ENCODE measurements at places on chromosomes 11 and 22. TPM values are rescaled to one million over a fixed set of nuclear protein-coding genes. Genes with fewer than 3 reads are reported as not detected.

DNA sequence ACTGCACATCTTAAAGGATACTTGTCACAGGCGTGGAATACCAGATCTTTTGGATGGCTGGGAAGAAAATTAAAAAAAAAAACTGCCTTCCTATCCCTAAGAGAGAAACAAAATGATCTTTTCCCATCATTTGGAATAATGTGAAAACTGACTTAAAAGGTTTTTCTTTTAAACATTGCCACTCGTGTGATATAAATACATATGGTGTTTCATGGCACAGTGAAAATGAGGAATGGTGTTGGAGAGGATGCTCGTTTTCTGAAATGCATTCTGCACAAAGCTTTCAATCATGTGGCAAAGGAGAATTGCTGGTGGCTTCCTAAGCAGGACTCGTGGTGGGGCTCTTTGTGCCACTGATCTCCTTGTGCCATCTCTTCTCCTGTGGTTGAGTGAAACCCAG, 74.9 kb upstream of the LRRC4C start:
- H3K4me1 ChIP-seq: no peaks in the 10 kb centered on the region
- no peak for DNase-seq
- H3K27ac ChIP-seq: no peak overlapping the region
- H3K36me3 ChIP-seq: no peaks in the 10 kb centered on the region
- no peak overlapping the region for H3K4me3 ChIP-seq

The TIMP3 gene
- total RNA-seq: 9.1 TPM

The APOBEC3A gene
- not detected for total RNA-seq

GRCh38 chr11:61975638-61976419, 8.4 kb upstream of the FTH1 start:
- no peaks in the 10 kb centered on the region for H3K27me3 ChIP-seq
- peaks cover 66% of the 10 kb centered on the region for H3K4me1 ChIP-seq
- peak overlapping the region; percentile 79 for H3K27ac ChIP-seq
- peaks cover 32% of the 10 kb centered on the region for H3K36me3 ChIP-seq
- H3K4me3 ChIP-seq: no peak overlapping the region

- H3K36me3 ChIP-seq: no peaks in the 10 kb centered on the region
- no peaks in the 10 kb centered on the region for H3K4me1 ChIP-seq
- H3K4me3 ChIP-seq: no peak overlapping the region
- H3K27me3 ChIP-seq: no peaks in the 10 kb centered on the region
- DNase-seq: no peak
- H3K27ac ChIP-seq: no peak overlapping the region
Measured at GRCh38 chr11:134656861-134657540, 245.0 kb upstream of the B3GAT1 start.

The OR2AT4 gene
- total RNA-seq: not detected

- no peaks in the 10 kb centered on the region for H3K4me1 ChIP-seq
- no peak for DNase-seq
- no peak overlapping the region for H3K4me3 ChIP-seq
- no peaks in the 10 kb centered on the region for H3K36me3 ChIP-seq
- H3K27ac ChIP-seq: no peak overlapping the region
- no peaks in the 10 kb centered on the region for H3K27me3 ChIP-seq
Measured at GRCh38 chr22:40799008-40799407, 20.1 kb downstream of the SLC25A17 start.

The BEST1 gene
- 1.1 TPM for total RNA-seq

- H3K27ac ChIP-seq: no peak overlapping the region
- no peaks in the 10 kb centered on the region for H3K4me1 ChIP-seq
- H3K36me3 ChIP-seq: peaks cover 17% of the 10 kb centered on the region
- H3K27me3 ChIP-seq: peaks cover 21% of the 10 kb centered on the region
- DNase-seq: no peak
Measured at GRCh38 chr11:64018310-64018709, 17.4 kb upstream of the FLRT1 start.

The GSTT2B gene
- 3.6 TPM for total RNA-seq

The LRRC74B gene
- not detected for total RNA-seq

The MIAT gene
- total RNA-seq: 0.64 TPM

The PRDX5 gene
- total RNA-seq: 165 TPM

DNA sequence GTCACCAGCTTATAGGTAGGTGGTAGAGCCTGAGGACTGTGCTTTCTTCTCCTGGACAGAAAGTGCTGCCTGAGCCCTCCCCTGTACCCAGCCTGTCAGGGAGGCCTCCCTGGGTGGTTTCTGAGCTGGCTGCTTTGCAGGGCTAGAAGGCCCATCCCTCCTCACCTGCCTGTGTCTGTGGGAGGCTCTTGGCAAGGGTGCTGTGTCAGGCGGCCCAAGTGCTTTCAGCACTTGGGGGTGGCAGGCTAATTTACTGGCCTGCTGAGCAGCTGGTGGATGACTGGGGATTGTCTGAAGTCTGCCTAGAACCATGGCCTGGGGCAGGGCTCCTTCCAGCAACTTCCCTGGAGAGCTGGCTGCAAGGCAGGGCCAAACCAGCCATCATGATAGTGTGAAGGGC, 139.0 kb upstream of the NAV2 start:
- no peaks in the 10 kb centered on the region for H3K36me3 ChIP-seq
- no peak for DNase-seq
- no peak overlapping the region for H3K4me3 ChIP-seq

The OR56A1 gene
- total RNA-seq: not detected

DNA sequence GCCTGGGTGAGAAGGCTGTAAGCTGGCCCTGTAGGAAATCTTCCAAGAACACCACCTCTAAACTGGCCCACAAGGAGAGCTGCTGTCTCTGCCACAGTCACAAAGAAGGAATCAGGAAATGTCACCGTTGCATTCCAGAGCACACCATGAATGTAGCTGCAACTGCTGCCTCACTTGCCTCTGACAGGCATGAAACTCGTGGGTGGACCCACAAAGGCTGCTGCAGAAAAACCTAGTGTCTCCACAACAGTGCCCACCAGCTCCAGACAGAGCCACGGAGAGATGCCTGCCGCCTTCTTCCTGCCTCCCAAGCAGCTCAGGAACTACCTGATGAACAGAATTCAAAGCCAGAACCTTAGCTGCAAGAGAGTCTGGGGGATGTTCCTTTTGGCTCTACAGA, 10.5 kb downstream of the DNAJB13 start:
- no peak overlapping the region for H3K4me3 ChIP-seq
- DNase-seq: no peak
- H3K36me3 ChIP-seq: peaks cover 7% of the 10 kb centered on the region
- H3K4me1 ChIP-seq: peaks cover 13% of the 10 kb centered on the region

DNA sequence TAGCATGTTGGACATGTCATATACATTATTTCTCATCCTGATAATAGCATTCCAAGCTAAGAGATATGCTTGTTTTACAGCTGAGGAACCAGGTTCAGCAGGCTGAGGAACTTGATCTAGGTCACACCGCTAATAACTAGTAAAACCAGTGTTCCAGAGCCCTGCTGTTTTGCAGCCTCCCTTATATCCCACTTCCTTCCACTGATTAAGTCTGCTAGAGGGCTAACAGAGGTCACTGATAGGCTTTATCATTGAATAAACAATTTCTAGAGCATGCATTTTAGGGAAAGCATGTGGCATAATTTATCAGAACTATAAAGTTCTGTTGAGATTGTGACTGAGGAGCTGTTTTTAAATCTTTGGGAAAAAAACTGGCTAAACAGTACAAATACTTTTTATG, 54.0 kb downstream of the UVRAG start:
- no peaks in the 10 kb centered on the region for H3K36me3 ChIP-seq
- H3K27me3 ChIP-seq: no peaks in the 10 kb centered on the region
- no peak for DNase-seq
- H3K4me3 ChIP-seq: no peak overlapping the region
- peaks cover 21% of the 10 kb centered on the region for H3K4me1 ChIP-seq

GRCh38 chr11:133951327-133952198, 5.2 kb downstream of the IGSF9B start:
- peaks cover 17% of the 10 kb centered on the region for H3K4me1 ChIP-seq
- H3K36me3 ChIP-seq: peaks cover 4% of the 10 kb centered on the region

The SERPING1 gene
- total RNA-seq: 61.8 TPM

DNA sequence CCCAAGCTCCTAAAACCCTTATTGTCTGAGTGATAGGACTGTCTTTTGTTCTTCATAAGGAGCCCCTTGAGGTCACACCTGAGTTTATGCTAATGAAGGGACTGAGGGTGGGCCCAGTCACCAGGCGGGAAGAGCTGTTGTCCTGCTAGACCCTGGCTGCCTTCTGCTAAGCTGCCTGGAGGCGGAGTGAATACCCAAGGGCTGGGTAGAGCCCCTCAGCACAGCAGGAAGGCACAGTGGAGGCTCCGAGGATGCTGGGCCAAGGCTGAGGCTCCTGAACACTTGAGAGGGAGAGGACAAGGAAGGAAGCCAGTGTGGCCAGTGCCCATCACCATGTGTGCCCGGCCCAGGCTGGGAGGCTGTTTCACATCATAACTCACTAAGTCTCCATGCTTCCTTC, 4.8 kb upstream of the PHF21B start:
- no peak overlapping the region for H3K4me3 ChIP-seq
- H3K4me1 ChIP-seq: peaks cover 9% of the 10 kb centered on the region
- no peak for DNase-seq
- H3K36me3 ChIP-seq: peaks cover 6% of the 10 kb centered on the region
- H3K27ac ChIP-seq: no peak overlapping the region
- peaks cover 96% of the 10 kb centered on the region for H3K27me3 ChIP-seq

DNA sequence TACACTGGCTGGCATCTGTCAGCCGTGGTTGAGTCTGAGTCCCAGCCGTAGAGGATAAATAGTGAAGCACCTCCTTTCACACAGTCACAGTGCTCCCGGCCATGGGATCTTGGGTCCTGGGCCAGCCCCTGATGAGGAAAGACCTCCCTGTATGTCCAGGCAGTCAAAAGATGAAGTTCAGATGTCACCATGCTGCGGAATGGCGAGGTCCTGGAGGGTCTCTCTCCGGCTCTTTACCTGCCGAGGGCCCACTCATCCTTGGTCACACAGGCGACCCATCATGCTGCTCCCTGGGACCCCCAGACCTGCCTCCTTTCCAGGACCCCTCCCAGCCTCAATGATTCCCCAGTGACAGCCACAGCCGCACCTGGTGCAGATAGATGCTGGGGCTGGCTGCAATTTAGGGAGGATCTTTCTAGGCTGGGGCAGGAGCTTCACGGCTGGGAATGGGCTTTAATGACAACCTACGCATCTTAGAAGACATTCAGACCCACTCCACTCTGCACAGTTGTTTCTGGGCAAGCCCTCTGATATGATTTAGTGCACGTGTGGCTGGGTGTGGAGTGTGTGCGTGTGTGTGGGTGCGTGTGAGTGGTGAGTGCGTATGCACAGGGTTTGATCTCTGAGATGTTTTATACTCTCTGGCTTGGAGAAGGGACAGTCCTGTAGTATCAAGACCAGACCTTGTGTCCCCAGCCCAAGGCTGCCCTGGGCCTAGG, 79.7 kb downstream of the FBLN1 start:
- no peak overlapping the region for H3K4me3 ChIP-seq
- no peak overlapping the region for H3K27ac ChIP-seq
- H3K27me3 ChIP-seq: no peaks in the 10 kb centered on the region
- peaks cover 28% of the 10 kb centered on the region for H3K4me1 ChIP-seq
- no peaks in the 10 kb centered on the region for H3K36me3 ChIP-seq

DNA sequence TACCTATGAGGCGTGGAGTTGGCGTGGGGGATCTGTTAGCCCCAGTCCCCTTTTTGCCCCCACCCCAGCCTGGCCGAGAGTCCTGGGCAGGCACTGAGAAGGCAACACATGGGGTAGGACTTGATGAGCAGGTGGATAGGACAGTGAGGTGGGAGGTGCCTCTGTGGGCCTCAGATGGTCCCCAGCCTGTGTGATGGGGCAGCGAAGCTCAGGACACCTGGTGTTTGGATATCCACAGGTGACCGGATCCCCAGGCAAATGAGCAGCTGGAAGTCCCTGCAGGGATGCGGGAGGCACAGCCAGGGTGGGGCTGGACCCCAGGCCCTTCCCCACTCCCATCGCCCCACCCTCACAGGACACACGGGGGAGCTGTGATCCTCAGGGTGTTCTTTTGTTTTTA, 9.7 kb downstream of the FBLN1 start:
- no peaks in the 10 kb centered on the region for H3K36me3 ChIP-seq
- H3K27me3 ChIP-seq: peaks cover 42% of the 10 kb centered on the region
- H3K4me3 ChIP-seq: no peak overlapping the region
- no peaks in the 10 kb centered on the region for H3K4me1 ChIP-seq

- no peak overlapping the region for H3K27ac ChIP-seq
- DNase-seq: no peak
- no peak overlapping the region for H3K4me3 ChIP-seq
- peaks cover 6% of the 10 kb centered on the region for H3K4me1 ChIP-seq
Measured at GRCh38 chr22:37384691-37385090, 42.6 kb downstream of the ELFN2 start.

The OMP gene
- 1.1 TPM for total RNA-seq

DNA sequence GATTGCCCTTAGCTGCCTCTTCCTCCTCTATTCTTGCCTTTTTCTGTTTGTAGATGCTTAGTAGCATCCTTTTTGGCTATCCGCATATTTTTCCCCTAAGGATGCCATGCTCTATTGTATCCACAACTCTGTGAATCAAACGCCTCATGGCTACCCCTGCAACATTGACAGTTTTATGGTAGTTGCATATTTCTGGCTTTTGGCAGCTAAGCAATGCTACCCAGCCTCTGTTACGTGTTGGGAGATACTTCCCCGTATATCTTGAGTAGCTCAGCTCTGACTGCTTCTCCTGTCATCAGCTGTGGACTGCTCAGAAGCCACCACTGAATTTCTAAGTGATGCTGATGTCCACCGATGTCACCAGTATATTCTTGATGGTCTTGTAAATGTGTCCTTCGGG, 15.1 kb upstream of the SLC3A2 start:
- H3K4me1 ChIP-seq: peaks cover 12% of the 10 kb centered on the region
- H3K4me3 ChIP-seq: no peak overlapping the region
- no peak overlapping the region for H3K27ac ChIP-seq
- no peaks in the 10 kb centered on the region for H3K27me3 ChIP-seq
- DNase-seq: no peak

DNA sequence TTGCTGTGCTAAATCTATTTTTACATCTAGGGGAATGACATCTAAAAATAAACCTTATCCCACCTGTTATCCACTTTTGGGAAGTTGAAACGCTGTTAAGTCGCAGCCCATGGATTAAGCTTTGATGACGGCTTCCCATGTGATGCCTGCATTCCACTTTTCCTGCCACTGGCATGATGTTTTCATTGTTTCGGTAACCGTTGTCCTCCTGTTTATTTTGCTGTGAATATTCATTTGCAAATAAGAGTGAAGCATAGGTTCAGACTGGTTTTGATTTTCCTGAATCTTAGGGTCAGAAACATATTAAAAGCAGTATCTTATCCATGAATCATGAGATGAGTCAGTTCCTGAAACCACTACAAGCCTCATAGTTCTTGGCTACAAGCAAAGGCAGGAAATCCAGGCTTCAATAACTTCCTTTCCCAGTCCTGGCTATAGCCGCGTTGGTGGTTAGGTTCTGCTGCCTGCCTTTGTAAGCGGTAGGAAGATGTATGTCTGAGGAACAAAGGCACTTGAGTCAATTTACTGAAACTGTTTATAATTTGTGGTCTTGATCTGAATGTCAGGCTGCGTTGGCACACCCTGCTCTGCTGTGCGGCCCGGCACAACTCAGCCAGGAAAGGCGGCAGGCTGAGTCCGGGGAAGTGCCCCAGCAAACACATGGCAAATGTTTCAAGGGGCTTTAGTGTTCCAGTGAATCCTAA, 19.4 kb downstream of the TEAD1 start:
- peak; percentile 59 for DNase-seq
- H3K27ac ChIP-seq: peak overlapping the region; percentile 94
- peaks cover 16% of the 10 kb centered on the region for H3K36me3 ChIP-seq
- H3K4me3 ChIP-seq: peak overlapping the region; percentile 62
- no peaks in the 10 kb centered on the region for H3K27me3 ChIP-seq
